ENCODE measurements at places on chromosomes 7 and 10. TPM values are rescaled to one million over a fixed set of nuclear protein-coding genes. Genes with fewer than 3 reads are reported as not detected.

DNA sequence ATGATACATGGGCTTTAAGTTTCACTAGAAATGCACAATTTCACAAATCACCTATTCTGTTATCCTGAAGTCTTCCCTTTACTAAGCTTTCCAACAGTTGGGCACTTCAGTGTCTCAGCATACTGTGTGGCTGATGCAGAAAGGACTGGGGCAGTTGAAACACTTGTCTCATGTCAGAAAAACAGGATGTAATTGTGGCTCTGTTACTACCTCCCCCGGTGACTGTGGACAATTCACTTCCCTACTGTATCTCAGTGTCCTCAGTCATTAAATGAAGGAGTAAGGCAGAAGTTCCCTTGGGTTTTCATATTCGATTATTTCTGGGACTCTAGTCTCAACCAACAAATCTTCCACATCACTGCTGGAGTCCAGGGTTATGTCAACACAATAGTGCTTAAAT, 17.9 kb downstream of the ANKRD22 start:
- no peak overlapping the region for H3K27ac ChIP-seq
- no peaks in the 10 kb centered on the region for H3K4me1 ChIP-seq
- no peak for DNase-seq
- no peaks in the 10 kb centered on the region for H3K27me3 ChIP-seq
- no peak overlapping the region for H3K4me3 ChIP-seq

The ANKRD7 gene
- total RNA-seq: 4.2 TPM

- DNase-seq: no peak
- H3K27ac ChIP-seq: no peak overlapping the region
- no peaks in the 10 kb centered on the region for H3K36me3 ChIP-seq
- no peak overlapping the region for H3K4me3 ChIP-seq
- no peaks in the 10 kb centered on the region for H3K4me1 ChIP-seq
Measured at GRCh38 chr7:27031289-27032172, 64.3 kb downstream of the HOXA1 start.

The PILRA gene
- total RNA-seq: 2.0 TPM

DNA sequence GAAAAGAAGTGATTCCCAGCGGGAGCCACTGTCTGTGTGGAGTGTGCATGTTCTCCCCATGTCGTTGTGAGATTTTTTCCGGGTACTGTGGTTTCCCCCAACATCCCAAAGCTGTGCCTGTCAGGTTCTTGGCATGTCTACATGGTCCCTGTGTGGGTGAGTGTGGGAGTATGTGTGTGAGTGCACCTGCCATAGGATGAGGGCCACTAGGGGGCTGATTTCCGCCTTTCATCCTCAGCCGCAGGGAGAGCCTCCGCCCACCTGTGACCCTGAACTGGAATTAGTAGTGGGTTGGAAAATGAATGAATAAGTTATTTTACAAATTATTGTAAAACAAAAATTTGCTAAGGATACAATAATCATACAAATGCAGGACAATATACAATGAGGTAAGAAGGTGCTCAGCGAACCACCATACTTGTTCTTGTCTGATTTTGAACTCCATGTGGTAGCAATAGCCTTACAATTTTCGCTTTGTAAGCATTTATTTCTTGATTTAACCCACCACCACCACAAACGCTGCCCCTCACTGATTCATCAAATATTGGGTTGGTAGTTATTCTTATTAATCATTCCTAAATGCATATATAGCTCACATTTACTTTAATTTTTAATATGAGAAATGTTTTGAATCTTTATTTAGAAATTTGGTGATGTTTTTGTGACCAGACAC, 641.2 kb upstream of the VSTM2A start:
- H3K4me1 ChIP-seq: no peaks in the 10 kb centered on the region
- no peak for DNase-seq
- no peaks in the 10 kb centered on the region for H3K36me3 ChIP-seq
- H3K27me3 ChIP-seq: no peaks in the 10 kb centered on the region
- no peak overlapping the region for H3K4me3 ChIP-seq

The GLI3 gene
- 58.7 TPM for total RNA-seq

The LHFPL3 gene
- total RNA-seq: not detected

The MASTL gene
- 44.9 TPM for total RNA-seq

Data from A673 (cell line).